Brain microvascular endothelial cell (primary cell): ENCODE measurements at places on chromosomes 4 and X.

GRCh38 chr4:39528061-39528465 lies 824 bp upstream of the UGDH start:
- DNase-seq: peak; percentile 76

DNA sequence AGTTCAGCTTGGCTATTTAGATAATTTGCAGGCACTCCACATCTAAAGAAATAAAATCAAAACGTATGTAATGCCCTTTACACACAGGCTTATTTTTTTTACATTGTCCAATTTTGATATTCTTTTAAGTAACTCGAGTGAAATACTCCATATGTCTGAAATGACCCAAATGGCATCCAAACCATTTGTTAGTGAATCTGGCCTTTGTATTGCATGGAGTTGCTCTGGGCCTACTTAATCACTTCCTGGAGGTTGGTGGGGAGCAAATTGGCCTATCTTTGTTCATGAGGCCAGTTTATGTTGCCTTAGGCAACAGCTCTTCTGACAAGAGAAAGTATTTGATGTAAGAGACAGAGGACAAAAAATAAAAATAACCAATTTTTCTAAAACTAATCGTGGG lies 47.6 kb upstream of the TMEM131L start:
- DNase-seq: no peak

DNA sequence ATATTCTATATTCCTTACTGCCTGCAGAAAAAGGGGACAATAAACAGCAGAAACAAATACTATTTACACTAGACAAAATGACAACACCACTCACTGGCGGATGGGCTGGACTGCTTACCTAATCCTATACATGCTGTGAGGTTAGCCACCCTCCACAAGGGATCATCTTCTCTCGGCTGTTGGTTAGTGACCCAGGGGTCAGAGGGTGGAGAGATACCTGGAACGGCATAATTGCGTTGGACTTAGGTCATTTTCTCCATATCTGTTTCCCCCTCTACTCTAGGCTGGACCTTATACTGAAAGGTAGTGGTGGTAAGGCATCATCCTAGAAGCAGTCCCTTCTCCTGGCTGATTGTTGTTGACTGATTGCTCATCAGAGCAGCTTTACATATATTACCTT lies 286.8 kb upstream of the UGT8 start:
- no peak for DNase-seq

- no peak for DNase-seq
These were observed 145.2 kb upstream of the SFRP2 start for GRCh38 chr4:153933915-153934687.

DNA sequence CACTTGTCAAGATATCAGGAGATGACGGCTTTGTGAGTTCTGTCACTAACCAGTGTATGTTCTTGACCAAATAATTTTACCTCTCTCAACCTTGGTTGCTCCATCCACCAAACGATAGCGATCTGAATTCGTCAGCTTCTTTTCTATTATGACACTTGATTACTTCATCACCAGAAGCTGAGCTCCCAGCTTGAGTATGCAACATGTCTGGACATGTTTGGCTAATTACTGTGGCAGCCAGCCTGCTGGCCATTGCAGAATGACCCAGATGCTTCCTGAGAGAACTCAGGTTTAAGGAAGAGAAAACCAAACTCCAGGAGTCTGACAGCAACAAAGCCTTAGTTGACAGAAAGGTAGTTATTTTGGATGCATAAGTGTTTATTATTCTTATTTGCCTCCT lies 46.4 kb upstream of the PARM1 start:
- no peak for DNase-seq

GRCh38 chrX:460823-461640 lies 74.3 kb upstream of the PPP2R3B start:
- DNase-seq: no peak

- no peak for DNase-seq
These were observed 24.2 kb downstream of the HAUS3 start for GRCh38 chr4:2217726-2218125.

DNA sequence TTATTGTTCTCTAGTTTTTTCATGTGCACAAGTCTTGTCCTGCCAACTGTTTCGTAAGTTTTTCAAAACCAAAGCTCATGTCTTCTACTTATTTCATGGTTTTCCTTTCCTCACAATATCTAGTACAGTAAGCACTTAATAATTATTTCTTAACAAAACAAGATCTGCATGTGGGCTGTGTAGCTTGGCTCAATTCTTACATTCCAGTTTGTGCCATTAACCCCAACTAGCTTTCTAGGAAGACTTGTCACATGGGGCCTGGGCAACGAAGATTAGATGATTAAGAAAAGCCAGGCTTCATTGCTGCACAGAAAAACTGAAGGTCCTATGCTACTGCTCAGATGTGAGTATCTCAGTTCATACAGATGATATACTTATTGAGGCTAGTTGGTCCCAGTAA lies 155.3 kb upstream of the TEX13A start:
- DNase-seq: no peak

DNA sequence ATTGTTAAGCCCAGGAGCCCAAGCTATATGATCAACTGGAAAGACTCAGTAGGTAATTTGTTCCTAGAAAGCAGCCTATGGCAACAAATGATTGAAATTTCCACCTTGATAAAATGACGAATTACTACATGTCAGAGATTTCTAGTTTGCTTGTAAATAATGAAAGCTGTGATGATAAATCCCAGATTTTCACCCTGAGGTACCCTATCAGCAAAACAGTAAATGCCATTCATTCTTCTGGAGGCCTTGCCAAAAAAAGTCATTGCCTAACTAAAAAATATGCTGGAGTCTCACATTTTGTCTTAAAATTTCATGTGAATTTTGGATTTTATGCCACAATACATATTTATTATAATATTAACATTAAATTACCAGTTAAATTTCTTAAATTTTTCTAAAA lies 71.3 kb downstream of the PPEF2 start:
- DNase-seq: no peak

- no peak for DNase-seq
These were observed 16.7 kb downstream of the ABLIM2 start for GRCh38 chr4:8141935-8142334.

GRCh38 chr4:5024673-5025072 lies 5.4 kb upstream of the CYTL1 start:
- DNase-seq: no peak

DNA sequence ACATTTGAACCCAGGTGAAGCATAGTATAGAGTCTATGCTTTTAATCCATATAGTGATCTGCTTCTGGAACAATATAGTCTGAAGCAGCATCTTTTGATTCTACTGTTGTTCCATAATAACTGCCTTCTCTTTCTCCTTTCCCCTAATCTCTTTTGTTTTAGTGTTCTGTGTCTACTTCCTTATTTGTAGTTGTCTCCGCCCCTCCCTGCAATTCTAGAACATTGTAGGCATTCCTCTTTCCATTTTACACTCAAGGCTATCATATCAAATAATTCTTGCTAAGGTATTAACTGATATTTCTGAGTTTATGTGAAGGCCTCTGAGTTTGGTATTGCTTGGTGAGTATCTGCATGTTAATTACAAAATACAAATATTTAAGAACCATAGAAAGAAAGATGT lies 11.6 kb downstream of the BLTP1 start:
- DNase-seq: no peak

DNA sequence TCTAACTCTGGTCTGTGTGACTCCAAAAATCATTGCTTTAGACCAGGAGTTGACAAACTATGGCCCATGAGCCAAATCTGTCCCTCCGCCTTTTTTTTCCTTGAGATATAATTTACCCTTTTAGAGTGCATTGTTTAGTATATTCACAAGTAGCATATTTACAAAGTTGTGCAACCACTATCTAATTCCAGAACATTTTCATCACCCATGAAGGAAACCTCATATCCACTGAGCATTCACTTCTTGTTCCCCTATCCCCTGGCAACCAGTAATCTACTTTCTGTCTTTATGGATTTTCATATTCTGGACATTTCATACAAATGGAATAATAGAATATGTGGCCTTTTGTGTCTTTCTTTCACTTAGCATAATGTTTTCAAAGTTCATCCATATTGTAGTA lies 67.4 kb upstream of the CITED1 start:
- no peak for DNase-seq

DNA sequence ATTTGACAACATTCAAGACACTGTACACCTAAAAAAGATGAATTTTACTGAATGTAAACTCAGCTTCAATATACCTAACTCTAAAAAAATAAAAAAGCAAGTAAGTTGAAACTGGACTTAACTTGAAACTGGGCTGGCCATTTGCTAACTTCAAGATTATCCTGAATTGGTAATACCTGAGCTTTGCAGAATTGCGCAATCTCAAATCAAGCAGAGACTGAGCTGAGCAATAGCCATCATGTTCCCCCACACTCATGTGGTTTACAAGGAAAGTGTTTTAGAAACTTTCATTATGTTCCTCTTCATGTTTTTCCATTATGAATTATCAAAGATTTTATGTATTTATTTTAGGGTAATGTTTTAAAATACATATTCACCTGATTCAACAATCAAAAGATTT lies 38.7 kb downstream of the ANXA5 start:
- DNase-seq: no peak

DNA sequence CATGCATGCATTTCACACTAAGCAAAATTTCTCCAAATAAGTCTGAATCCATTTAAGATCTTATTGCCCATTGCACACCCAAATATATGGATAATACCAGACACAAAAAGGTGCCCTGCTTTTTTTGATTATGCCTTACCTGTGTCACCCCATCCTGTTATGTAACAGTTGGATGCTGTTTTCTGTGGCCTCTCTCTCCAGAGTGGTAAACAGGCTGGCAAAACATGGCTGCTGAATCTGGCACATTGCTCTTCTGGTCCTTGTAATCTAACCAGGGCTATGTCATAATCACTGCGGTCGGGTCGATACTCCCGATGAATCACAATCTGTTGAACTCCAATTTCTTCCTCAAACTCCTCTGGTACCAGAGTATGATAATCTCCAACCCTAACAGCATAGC lies 70.1 kb downstream of the PRSS12 start:
- peak; percentile 76 for DNase-seq

DNA sequence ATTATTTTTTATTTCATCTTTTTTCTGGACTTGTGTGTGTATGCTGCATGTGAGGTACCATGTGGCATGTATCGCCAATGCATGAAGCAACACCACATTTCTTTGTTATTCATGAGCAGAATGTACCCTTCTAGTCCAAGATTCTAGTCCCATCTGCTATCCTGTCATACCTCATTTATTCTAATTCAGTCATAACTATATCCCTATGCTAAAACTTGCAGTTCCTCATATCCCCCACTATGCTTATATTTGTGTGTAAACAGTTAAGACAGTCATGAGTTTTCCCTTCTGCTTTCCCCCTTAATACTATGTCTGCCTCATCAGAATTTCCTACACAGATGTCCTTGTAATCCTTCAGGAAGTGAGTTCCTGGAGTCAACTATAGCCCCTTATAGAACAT lies 19.7 kb downstream of the OCRL start:
- no peak for DNase-seq

DNA sequence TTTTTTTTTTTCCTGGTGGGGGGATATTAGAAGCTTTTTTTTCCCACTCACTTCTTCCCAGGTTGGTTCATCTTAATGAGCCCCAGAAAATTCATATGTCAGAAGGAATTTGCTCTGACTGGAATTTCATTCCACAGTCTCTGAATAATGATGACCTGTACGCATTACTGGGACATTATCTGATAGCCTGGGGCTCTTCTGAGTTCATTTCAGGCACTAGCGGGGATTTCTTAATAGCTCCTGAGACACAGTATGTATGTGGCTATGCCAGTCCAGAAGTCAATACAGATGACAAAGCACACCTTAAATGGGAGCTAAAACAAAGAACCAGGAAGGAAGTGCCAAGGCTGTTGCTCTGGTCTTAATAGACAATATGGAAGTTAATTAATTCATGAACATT lies 295.2 kb upstream of the IGFBP7 start:
- DNase-seq: no peak

DNA sequence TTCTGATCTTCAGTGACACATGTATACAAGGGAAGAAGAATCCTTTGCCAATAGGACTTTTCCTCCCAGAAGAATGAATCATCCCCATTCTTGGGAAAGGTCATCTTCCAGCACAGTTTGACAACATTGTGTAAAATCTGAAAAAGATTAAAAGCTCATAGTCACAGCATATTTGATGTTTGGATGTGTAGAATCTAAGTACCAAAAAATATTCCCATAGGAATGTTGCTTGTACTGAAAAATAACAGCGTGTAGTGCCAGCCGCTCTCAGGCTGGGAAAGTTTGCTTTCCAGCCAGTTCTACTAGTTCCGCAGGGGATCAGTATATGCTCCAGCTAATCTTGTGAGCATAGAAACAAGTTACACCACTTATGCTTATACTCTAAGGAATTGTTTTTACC lies 74.7 kb upstream of the IL13RA1 start:
- DNase-seq: peak; percentile 16

- DNase-seq: no peak
These were observed 80.6 kb downstream of the MFAP3L start for GRCh38 chr4:169945636-169946035.

DNA sequence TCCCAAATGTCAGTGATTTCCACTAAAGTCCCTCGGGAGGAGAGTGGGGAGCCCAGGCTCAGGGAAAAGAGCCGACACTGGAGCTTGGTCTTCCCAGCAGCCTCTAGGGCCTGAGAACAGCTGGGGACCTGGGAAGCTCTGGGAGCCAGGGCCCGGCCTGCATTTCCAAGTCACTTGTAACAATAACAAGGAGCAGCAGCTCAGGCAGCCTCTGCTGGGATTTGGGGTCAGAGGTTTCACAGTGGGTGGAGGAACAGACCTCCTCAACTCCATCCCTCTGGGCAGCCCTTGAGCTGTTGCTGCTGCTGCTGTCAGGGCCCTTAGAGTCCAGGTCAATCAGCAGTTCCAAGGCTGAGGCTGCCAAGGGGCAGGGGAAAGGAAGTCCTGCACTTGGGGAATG lies 11.1 kb downstream of the STARD8 start:
- DNase-seq: no peak

DNA sequence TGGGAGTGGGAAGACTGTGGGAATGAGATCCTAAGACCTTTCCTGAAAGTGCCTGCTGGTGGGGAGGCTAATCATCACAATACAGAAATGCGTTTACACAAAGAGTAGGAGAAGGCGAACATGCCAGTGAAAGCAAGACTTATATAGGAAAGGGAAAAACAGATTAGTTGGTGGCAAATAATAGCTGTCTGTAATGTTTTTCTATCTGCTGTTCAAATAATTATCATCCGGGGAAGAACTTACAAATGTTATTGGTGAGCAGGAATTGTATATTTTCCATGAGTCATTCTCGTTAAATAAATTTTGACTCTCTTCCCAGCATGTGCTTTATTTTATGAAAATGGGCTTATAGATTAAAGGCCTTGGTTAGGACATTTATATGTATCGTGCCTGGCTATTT lies 196.5 kb downstream of the ARHGAP10 start:
- no peak for DNase-seq

GRCh38 chr4:7031558-7032449 lies 11.4 kb upstream of the TADA2B start:
- peak; percentile 36 for DNase-seq

- DNase-seq: no peak
These were observed 71.7 kb downstream of the FAM184B start for GRCh38 chr4:17709763-17710068.

GRCh38 chrX:13223868-13224567 lies 95.8 kb downstream of the ATXN3L start:
- peak; percentile 83 for DNase-seq

GRCh38 chr4:88752754-88753153 lies 55.1 kb upstream of the NAP1L5 start:
- DNase-seq: no peak

GRCh38 chr4:6125103-6125651 lies 75.2 kb downstream of the JAKMIP1 start:
- DNase-seq: no peak

GRCh38 chr4:26208237-26208994 lies 112.4 kb upstream of the RBPJ start:
- no peak for DNase-seq
